Stimulated activated CD4-positive, alpha-beta T cell treated with anti-CD3 and anti-CD28 coated beads, Interleukin-4, amount 100 ng/mL, for 24 hours (primary cell): ENCODE measurements at places on chromosomes 16 and 17.

- DNase-seq, result no peak
Measured at GRCh38 chr17:82056729-82057621, 5.3 kb downstream of the GPS1 start.

DNA sequence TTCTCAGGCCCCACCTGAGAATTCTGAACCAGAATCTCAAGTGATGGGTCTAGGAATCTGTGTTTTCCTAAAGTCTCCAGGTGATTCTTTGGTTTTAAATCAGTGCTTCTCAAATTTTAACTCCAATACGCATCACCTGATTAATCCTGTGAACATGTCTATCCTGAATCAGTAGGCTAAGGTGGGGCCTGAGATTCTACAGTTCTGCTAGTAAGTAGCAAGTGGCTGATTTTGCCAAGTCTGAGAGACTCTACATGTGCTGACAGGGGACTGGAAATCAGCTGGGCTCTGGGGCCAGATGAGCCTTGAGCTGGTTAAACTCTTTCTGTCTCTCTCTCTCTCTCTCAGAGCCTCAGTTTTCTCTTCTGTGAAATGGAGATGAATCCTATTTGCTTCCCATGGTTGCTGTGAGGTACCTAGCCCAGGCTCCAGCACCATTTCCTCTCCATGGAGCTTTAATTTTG is 9.0 kb downstream of the CCR7 start:
- no peak for DNase-seq

DNA sequence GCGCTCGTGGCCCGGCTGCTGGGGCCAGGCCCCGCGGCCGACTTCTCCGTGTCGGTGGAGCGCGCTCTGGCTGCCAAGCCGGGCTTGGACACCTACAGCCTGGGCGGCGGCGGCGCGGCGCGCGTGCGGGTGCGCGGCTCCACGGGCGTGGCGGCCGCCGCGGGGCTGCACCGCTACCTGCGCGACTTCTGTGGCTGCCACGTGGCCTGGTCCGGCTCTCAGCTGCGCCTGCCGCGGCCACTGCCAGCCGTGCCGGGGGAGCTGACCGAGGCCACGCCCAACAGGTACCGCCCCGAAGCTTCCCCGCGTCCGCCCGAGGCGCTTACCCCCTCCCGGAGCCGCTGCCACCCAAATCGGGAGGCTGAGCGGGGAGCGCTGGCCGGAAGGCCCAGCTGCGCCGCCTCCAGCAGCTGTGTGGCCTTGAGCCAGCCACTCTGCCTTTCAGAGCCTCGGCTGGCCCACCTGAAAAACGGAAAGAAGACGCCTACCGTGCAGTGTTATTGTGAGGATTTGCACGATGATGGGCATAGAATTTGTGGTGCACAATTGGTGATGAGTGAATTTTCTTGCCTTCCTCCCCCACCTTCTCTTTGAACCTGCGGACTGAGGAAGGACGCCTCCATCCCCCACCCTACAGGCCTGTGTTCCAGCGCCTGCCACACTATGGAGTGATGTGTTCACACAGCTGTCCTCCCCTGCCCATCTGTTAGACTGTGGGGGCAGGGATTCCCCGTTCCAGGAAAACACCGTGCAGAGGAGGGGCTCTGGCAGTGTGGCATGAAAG is 523 bp downstream of the NAGLU start:
- peak; percentile 75 for DNase-seq

- DNase-seq, result no peak
Measured at GRCh38 chr16:74320707-74321106, 24.1 kb downstream of the PSMD7 start.

GRCh38 chr17:3485481-3486068 is 9.8 kb downstream of the ASPA start:
- DNase-seq, result no peak

GRCh38 chr16:22380529-22380928 is 6.1 kb upstream of the CDR2 start:
- DNase-seq, result no peak

DNA sequence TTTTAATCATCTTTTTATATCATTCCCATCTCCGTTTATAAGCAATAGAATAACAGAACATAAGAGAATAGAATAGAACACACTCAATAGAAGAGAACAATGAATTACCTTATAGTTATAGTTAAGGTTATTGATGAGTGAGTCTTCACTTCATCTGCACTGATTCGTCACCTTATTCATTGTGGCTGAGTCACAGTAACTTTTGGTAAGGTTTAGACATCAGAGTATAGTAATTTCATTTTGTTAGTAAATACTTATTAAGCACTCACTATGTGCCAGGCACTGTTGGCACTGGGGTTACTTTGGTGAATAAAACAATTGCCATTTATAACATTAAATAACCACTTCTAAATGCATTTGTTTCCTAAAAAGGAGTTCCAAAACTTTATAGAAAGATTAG is 22.5 kb downstream of the PHKB start:
- no peak for DNase-seq

GRCh38 chr17:59725691-59726090 is 18.2 kb downstream of the VMP1 start:
- DNase-seq, result no peak

GRCh38 chr16:85395913-85396878 is 216.9 kb upstream of the GSE1 start:
- no peak for DNase-seq

- DNase-seq, result no peak
Measured at GRCh38 chr17:43468691-43469139, 15.1 kb upstream of the DHX8 start.

DNA sequence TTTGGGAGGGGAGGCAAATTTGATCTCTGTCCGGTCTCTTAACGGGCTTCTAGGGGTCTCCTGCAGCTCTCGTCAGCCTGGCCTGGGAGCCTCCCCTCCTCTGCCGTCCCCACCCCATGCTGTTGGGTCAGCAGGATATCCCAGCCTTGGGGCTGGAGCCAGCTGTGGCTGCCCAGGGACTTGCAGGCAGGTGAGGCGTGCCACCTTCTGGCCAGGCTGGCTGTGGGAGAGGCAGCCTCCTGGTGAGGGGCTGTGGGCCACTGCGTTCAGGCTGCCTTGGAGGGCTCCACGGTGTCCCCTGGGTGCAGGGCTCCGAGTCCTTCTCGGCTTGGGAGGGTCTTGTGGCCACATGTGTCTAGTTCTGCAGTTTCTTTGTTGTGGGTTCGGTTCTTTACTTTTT is 34.6 kb downstream of the TBCD start:
- DNase-seq, result no peak
